ENCODE measurements at places on chromosomes 1 and 21. TPM values are rescaled to one million over a fixed set of nuclear protein-coding genes. Genes with fewer than 3 reads are reported as not detected.
A peak's percentile ranks its signal among the peaks of the same experiment; 100 is the strongest.

GRCh38 chr1:19450811-19451515 is 34.4 kb downstream of the CAPZB start:
- DNase-seq: no peak
- H3K4me3 ChIP-seq: no peak overlapping the region
- H3K4me1 ChIP-seq: peaks cover 74% of the 10 kb centered on the region
- H3K27me3 ChIP-seq: peaks cover 9% of the 10 kb centered on the region

GRCh38 chr21:28272272-28272992 is 720.2 kb downstream of the LTN1 start:
- no peaks in the 10 kb centered on the region for H3K4me1 ChIP-seq
- no peaks in the 10 kb centered on the region for H3K36me3 ChIP-seq
- no peaks in the 10 kb centered on the region for H3K27me3 ChIP-seq
- DNase-seq: no peak
- no peak overlapping the region for H3K4me3 ChIP-seq

GRCh38 chr21:43880111-43880985 is 15.3 kb downstream of the AGPAT3 start:
- H3K4me3 ChIP-seq: no peak overlapping the region
- DNase-seq: no peak
- peaks cover 21% of the 10 kb centered on the region for H3K4me1 ChIP-seq
- peaks cover 5% of the 10 kb centered on the region for H3K27me3 ChIP-seq

DNA sequence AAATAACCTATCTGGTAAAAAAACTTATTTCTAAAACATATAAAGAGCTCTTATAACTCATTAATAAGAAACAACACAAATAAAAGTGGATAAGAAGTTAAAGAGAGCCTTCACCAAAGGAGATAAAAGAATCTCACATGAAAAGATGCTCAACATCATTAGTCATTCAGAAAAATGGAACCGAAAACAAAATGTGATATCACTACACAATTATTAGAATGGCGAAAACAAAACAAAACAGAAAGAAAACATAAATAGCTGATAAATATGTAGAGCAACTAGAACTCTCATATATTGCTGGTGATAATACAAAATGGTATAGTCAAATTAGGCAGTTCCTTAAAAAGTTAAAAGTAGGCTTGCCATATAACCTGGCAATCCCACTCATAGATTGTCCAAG is 1109.3 kb downstream of the PLA2G4A start:
- no peaks in the 10 kb centered on the region for H3K4me1 ChIP-seq
- no peak overlapping the region for H3K4me3 ChIP-seq
- H3K27ac ChIP-seq: no peak overlapping the region
- no peaks in the 10 kb centered on the region for H3K36me3 ChIP-seq
- no peak for DNase-seq
- peaks cover 1% of the 10 kb centered on the region for H3K27me3 ChIP-seq

GRCh38 chr1:67687649-67688048 is 2.6 kb downstream of the GADD45A start:
- H3K4me3 ChIP-seq: peak overlapping the region; percentile 88
- H3K27ac ChIP-seq: peak overlapping the region; percentile 13
- peaks cover 6% of the 10 kb centered on the region for H3K36me3 ChIP-seq

DNA sequence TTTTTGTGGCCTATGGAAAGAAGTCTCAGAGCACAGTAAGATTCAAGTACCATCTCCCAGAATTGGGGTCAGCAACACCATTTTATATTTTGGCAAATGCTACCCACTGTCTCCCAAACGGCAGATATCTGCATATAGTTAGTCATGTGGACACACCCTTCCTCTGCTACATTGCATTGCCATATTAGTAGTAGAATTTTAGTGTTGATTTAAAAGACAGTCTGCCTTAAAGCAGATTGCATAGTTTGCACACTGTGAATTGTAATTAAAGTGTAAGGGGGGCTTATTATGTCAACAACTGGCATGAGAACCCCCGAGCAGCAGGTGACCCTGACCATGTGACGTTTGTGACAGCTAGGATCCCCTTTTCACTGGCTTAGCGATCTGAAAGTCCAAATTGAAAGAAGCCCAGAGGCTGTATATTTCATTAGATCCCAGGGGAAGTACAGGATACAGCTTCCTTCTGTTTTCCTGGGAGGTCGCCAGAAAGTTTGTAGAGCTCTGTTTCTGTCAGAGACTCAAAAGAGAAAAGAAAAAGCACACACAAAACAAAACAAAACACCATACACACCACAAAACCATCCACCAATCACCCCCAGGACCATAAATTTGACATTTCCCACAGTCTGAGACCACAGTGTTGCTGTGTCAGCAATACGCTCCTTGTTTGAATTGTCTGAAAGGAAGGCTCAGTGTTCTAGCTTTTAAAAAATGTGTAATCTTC is 172.4 kb downstream of the NFIA start:
- no peaks in the 10 kb centered on the region for H3K27me3 ChIP-seq
- H3K4me3 ChIP-seq: peak overlapping the region; percentile 82
- H3K27ac ChIP-seq: peak overlapping the region; percentile 67
- DNase-seq: no peak
- peaks cover 51% of the 10 kb centered on the region for H3K4me1 ChIP-seq

DNA sequence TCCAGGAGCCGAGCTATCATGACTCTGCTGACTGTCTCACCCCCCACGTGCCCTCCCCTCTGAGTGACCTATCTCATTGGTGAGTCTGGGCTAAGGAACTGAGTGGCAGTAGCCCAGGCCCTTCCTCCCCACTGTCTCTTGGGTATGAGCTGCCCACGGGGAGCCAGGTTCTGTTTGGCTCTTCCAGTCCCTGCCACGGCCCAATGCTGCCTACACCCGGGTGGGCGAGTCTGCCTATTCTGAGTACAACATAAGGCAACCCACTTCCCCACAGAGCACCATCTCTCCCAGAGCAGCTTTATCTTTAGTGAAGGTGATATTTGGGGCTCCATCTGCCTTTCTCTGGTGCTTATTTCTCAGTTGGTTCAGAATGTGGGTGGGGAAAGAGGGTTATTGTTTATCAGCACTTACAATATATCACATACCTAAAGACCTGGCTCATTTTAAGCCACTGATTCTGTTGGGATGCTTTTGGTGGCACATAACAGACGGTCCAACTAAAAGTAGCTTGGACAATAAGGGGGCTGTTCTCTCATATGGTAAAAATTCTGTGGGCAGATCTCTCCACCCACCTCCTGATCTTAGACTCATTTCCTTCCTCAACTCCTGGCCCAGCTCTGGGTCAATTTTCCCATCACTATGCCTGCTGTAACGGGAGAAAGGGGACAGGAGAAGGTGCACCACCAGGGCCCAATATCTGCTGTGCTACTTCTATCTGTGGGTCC is 27.7 kb upstream of the VWA5B1 start:
- peaks cover 6% of the 10 kb centered on the region for H3K4me1 ChIP-seq
- no peak overlapping the region for H3K27ac ChIP-seq
- no peak for DNase-seq
- H3K27me3 ChIP-seq: peaks cover 5% of the 10 kb centered on the region
- H3K4me3 ChIP-seq: no peak overlapping the region
- H3K36me3 ChIP-seq: no peaks in the 10 kb centered on the region

CACNA1S gene
- total RNA-seq: 0.07 TPM

GSTM1 gene
- total RNA-seq: not detected

NBPF4 gene
- total RNA-seq: not detected

LEFTY2 gene
- total RNA-seq: 5.0 TPM

FCRLA gene
- 0.39 TPM for total RNA-seq
